Activated T-cell treated with anti-CD3 and anti-CD28 coated beads, Interleukin-2, amount 50 U/mL, for 72 hours (primary cell): ENCODE measurements at places on chromosomes 2 and 18. TPM values are rescaled to one million over a fixed set of nuclear protein-coding genes. Genes with fewer than 3 reads are reported as not detected.

Gene TRABD2A
- total RNA-seq: 35.1 TPM

Gene RNU2-63P
- total RNA-seq: 11.0 TPM

Gene SLC23A3
- total RNA-seq: 3.1 TPM

- no peak overlapping the region for H3K4me3 ChIP-seq
- H3K27ac ChIP-seq: no peak overlapping the region
Observed at GRCh38 chr18:60537074-60537473, 164.5 kb upstream of the MC4R start.

DNA sequence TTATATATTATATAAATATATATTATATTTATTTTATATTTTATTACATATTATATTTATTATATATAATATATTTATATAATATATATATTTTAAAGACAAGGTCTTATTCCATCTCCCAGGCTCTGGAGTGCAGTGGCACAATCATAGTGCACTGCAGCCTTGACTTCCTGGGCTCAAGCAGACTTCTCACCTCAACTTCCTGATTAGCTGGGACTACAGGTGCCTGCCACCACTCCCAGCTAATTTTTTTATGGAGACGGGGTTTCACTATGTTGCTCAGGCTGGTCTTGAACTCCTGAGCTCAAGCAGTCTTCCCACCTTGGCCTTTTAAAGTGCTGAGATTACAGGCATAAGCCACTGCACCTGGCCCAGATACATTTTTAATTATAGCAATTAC lies 110.0 kb downstream of the PHLPP1 start:
- no peak for DNase-seq
- no peak overlapping the region for H3K27ac ChIP-seq

GRCh38 chr18:54950221-54950620 lies 9.0 kb downstream of the CCDC68 start:
- H3K27me3 ChIP-seq: peaks cover 23% of the 10 kb centered on the region
- H3K36me3 ChIP-seq: no peaks in the 10 kb centered on the region
- H3K27ac ChIP-seq: no peak overlapping the region
- H3K4me3 ChIP-seq: no peak overlapping the region
- H3K4me1 ChIP-seq: peaks cover 17% of the 10 kb centered on the region

GRCh38 chr18:11004294-11004693 lies 145.1 kb downstream of the PIEZO2 start:
- H3K36me3 ChIP-seq: no peaks in the 10 kb centered on the region
- DNase-seq: no peak
- H3K27me3 ChIP-seq: no peaks in the 10 kb centered on the region
- no peaks in the 10 kb centered on the region for H3K4me1 ChIP-seq
- no peak overlapping the region for H3K27ac ChIP-seq
- H3K4me3 ChIP-seq: no peak overlapping the region

DNA sequence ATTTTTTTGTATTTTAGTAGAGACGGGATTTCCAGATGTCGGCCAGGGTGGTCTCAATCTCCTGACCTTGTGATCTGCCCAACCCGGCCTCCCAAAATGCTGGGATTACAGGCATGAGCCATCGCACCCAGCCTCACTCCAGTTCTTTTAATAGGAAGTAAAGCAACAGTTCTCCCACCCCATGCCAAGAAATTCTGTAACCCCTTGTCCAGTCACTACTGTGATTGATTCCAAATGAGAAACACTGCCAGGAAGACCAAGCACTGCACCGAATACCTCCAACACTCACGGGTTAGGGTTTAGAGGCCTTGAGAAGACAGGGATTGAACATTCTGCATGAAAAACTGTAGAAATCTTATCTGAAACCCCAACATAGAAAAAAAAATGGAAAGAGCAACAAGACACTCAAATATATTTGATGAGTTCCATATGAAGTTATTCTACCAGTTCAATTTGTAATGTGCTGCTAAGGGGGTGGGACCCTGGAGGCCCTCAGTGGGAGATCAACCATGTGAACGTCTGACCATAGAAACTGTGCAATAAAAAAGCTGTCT lies 48.2 kb upstream of the BIN1 start:
- no peaks in the 10 kb centered on the region for H3K36me3 ChIP-seq
- no peak overlapping the region for H3K4me3 ChIP-seq
- H3K4me1 ChIP-seq: no peaks in the 10 kb centered on the region
- DNase-seq: no peak
- H3K27ac ChIP-seq: no peak overlapping the region
- no peaks in the 10 kb centered on the region for H3K27me3 ChIP-seq

- no peak overlapping the region for H3K4me3 ChIP-seq
- no peak for DNase-seq
- no peaks in the 10 kb centered on the region for H3K27me3 ChIP-seq
Observed at GRCh38 chr2:145615626-145616025, 1095.7 kb upstream of the ZEB2 start.

- no peak for DNase-seq
- H3K27ac ChIP-seq: no peak overlapping the region
- no peaks in the 10 kb centered on the region for H3K27me3 ChIP-seq
- no peaks in the 10 kb centered on the region for H3K36me3 ChIP-seq
- H3K4me3 ChIP-seq: no peak overlapping the region
Observed at GRCh38 chr18:7068871-7069590, 48.6 kb downstream of the LAMA1 start.
